AG04450 (cell line): ENCODE measurements at places on chromosomes 1 and 21.

DNA sequence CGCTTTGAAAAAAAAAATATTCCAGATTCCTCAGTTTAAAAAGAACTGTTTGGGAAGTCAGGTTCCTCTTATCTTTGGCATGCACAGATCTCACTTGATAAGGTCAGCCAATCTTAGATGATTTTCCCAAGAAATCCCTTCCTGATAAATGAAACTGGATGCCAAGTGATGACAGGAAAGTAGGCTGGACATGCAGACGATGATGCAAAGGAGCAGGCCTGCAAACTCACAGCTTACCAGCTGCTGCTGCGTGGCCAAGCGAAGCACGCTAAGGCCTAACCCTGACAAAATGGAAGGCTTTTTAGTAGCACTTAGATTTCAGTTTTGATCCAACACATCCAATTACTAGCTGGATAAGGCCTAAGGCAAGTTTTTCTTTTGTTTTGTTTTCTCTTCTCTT, 10.1 kb downstream of the TADA1 start:
- no peak for DNase-seq

GRCh38 chr1:33860671-33861070, 3.2 kb upstream of the HMGB4 start:
- DNase-seq, result no peak

DNA sequence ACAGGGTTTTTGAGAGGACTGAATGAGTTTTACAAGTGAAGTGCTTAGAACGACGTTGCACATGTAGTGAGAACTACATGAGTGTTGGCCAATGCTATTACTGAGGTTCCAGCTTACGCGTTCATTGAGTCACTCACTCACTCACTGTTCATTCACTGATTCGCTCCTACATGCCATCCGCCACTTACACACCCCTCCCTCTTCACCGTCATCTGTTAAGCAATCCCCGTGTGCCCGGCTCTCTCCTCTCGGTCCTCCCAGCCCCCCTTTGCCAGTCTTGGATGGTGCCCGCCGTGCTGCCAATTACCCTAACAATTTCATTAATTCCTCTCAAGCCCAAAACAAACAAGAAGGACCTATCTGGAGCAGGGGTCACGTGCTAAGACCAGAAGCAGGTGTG, 27.3 kb upstream of the EPHA2 start:
- DNase-seq, result no peak

- no peak for DNase-seq
These were observed 154.0 kb downstream of the LIPI start for GRCh38 chr21:14056771-14057191.

DNA sequence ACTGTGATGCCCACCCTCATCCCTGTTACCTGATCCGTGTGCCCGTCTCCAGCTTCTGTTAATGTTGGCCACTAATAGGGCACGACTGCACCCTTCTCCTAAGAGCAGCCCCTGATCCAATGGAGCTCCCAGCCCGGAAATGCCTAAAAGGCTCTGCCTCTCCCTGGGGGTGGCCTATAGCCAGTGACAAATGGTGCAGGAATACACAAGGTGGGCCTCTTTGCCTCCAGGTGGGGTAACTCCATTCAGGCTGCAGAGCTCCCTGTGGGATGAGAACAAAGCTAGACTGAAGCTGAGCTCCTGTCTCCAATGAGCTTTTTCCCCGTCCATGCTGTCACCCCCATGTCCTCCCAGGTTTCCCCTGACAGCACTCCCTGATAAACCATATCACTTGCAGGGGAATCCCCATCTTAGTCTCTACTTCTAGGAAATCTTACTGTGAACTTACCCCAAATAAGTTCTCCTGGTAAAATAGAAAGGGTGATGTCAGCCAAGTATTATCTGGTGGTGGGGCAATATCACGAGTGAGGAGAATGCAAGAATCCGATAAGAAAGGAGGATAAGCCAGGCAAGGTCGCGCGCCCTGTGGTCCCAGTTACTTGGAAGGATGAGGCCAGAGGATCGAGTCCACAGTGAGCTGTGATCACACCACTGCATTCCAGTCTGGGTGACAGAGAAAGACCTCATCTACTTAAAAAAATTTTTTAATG, 18.6 kb downstream of the S100A7A start:
- no peak for DNase-seq
